ENCODE measurements at places on chromosomes 2 and 18.

GRCh38 chr2:157761520-157761919 is 114.6 kb downstream of the ACVR1 start:
- no peak overlapping the region for H3K27ac ChIP-seq
- no peaks in the 10 kb centered on the region for H3K27me3 ChIP-seq
- no peaks in the 10 kb centered on the region for H3K4me1 ChIP-seq
- H3K36me3 ChIP-seq: peaks cover 70% of the 10 kb centered on the region
- DNase-seq: no peak

GRCh38 chr2:84946204-84947009 is 24.6 kb upstream of the KCMF1 start:
- peaks cover 43% of the 10 kb centered on the region for H3K36me3 ChIP-seq
- peak overlapping the region; percentile 93 for H3K27ac ChIP-seq
- no peaks in the 10 kb centered on the region for H3K27me3 ChIP-seq
- H3K4me1 ChIP-seq: peaks cover 44% of the 10 kb centered on the region
- H3K4me3 ChIP-seq: peak overlapping the region; percentile 50

DNA sequence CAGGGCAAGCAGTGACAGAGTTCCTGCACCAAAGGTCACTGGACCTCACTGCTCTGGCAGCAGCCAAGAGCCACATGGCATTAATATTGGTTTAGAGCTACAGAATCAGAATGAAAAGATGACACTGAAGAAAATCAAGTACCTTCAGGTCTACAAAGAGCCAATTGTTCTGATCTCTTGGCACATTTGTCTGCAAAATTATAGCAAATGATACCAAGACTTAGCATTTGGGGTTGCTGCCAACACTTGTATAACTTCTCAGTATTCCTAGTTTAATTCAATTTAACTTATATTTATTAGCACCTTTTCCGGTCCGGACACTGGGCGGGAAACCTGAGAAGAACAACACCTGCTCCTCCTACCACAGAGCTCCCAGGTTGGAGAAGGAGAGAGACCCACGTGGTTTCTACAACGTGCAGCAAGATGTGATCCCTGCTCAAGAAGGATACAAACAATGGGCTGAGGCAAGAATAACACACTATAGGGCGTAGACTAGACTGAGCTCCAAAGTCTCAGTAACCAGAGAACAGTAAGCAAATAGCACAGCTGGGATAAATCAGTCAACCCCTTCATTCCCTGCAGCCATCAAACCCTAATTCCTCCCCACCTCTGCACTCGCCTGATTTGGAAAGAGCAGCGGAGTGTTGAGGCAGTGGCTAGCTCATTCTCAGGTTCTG is 2.4 kb downstream of the LRRC30 start:
- no peaks in the 10 kb centered on the region for H3K4me1 ChIP-seq
- no peak overlapping the region for H3K27ac ChIP-seq
- no peak for DNase-seq
- no peak overlapping the region for H3K4me3 ChIP-seq
- H3K27me3 ChIP-seq: no peaks in the 10 kb centered on the region

- H3K4me1 ChIP-seq: no peaks in the 10 kb centered on the region
- DNase-seq: no peak
- H3K36me3 ChIP-seq: no peaks in the 10 kb centered on the region
- no peak overlapping the region for H3K4me3 ChIP-seq
- H3K27me3 ChIP-seq: no peaks in the 10 kb centered on the region
Observed at GRCh38 chr2:16281451-16282335, 341.3 kb downstream of the MYCN start.

GRCh38 chr2:176133389-176133788 is 3.9 kb downstream of the HOXD8 start:
- H3K36me3 ChIP-seq: peaks cover 1% of the 10 kb centered on the region
- H3K27me3 ChIP-seq: peaks cover 85% of the 10 kb centered on the region
- H3K27ac ChIP-seq: no peak overlapping the region
- H3K4me3 ChIP-seq: no peak overlapping the region
- DNase-seq: no peak

DNA sequence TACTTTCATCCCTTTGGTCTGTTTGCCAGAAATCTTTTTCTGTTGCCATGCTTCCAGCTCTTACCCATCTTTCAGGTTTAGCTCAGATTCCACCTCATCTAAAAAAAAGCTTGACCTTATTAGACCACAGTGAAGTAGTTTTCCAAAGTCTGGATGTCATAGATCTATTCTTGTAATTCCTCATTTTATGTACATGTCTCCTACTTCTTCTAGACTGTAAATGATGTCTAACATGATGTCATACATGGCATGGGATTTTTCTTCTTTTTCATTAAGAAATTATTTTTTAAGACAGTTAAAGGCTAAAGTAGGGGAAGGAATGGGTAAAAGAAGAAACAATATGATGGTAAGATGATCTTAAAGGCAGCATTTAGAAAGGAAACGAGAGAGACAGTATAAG is 11.3 kb downstream of the GLS start:
- no peak overlapping the region for H3K4me3 ChIP-seq
- peaks cover 33% of the 10 kb centered on the region for H3K36me3 ChIP-seq
- no peak for DNase-seq
- no peak overlapping the region for H3K27ac ChIP-seq
- no peaks in the 10 kb centered on the region for H3K27me3 ChIP-seq
- peaks cover 53% of the 10 kb centered on the region for H3K4me1 ChIP-seq

GRCh38 chr2:58006952-58007284 is 39.7 kb upstream of the VRK2 start:
- no peaks in the 10 kb centered on the region for H3K27me3 ChIP-seq
- no peaks in the 10 kb centered on the region for H3K36me3 ChIP-seq
- DNase-seq: no peak
- no peak overlapping the region for H3K4me3 ChIP-seq
- no peak overlapping the region for H3K27ac ChIP-seq

- DNase-seq: no peak
- H3K4me3 ChIP-seq: peak overlapping the region; percentile 86
- peaks cover 34% of the 10 kb centered on the region for H3K4me1 ChIP-seq
- no peaks in the 10 kb centered on the region for H3K27me3 ChIP-seq
- H3K27ac ChIP-seq: peak overlapping the region; percentile 96
Observed at GRCh38 chr18:77134611-77135010, 2.0 kb upstream of the MBP start.

GRCh38 chr2:129748250-129748649 is 231.2 kb upstream of the RAB6C start:
- no peaks in the 10 kb centered on the region for H3K4me1 ChIP-seq
- H3K36me3 ChIP-seq: no peaks in the 10 kb centered on the region
- no peak overlapping the region for H3K27ac ChIP-seq

GRCh38 chr18:58363767-58364540 is 264.9 kb downstream of the ALPK2 start:
- DNase-seq: no peak
- no peak overlapping the region for H3K4me3 ChIP-seq
- no peak overlapping the region for H3K27ac ChIP-seq
- H3K36me3 ChIP-seq: no peaks in the 10 kb centered on the region
- H3K27me3 ChIP-seq: peaks cover 8% of the 10 kb centered on the region
- H3K4me1 ChIP-seq: no peaks in the 10 kb centered on the region

DNA sequence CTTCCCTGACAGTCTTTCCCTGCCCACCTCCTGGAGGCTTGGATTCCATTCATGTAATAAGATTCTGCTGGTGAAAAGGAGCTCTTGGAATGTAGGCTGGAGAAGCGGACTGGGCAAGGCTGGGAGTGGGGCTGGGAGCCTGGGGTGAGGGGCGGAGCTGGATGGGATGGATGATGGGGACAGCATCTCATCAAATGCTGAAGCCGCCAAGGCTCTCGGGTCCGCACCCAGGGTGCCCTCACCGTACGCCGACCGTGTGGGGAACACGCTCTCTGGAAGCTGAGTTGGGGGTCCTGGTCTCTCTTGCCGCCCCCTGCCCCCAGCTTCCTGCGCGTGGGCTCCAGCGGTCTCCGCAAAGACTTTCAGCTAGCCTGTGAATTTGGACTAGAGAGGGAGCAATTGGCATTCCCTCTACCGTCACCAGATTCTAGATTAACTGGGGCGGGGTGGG is 9.1 kb downstream of the RAX start:
- DNase-seq: no peak
- H3K36me3 ChIP-seq: peaks cover 1% of the 10 kb centered on the region
- H3K4me3 ChIP-seq: no peak overlapping the region
- no peak overlapping the region for H3K27ac ChIP-seq

GRCh38 chr18:63186520-63187222 is 132.9 kb downstream of the BCL2 start:
- DNase-seq: no peak
- no peaks in the 10 kb centered on the region for H3K27me3 ChIP-seq
- H3K27ac ChIP-seq: peak overlapping the region; percentile 8

DNA sequence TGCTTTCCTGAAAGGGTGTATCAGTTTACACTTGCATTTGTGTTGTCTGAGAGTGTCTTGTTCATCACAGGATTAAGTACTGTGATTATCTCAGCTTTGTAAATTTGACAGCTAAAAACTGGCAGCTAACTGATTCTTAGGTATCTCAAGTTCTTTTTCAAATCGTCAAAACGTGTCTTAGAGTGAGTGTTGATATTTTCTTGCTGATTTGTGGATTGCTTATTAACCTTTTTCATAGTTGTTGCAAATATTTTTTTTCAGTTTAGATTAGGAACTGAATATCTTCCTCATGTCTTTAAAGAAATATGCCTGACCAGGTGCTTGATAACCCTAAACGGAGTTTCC is 41.9 kb downstream of the LRRFIP1 start:
- DNase-seq: no peak
- peaks cover 15% of the 10 kb centered on the region for H3K27me3 ChIP-seq
- peaks cover 20% of the 10 kb centered on the region for H3K4me1 ChIP-seq
- H3K4me3 ChIP-seq: no peak overlapping the region

GRCh38 chr2:43068041-43068533 is 158.3 kb downstream of the ZFP36L2 start:
- H3K4me3 ChIP-seq: no peak overlapping the region
- H3K27ac ChIP-seq: no peak overlapping the region
- H3K4me1 ChIP-seq: no peaks in the 10 kb centered on the region

GRCh38 chr2:46197672-46198071 is 99.5 kb upstream of the EPAS1 start:
- H3K4me1 ChIP-seq: peaks cover 40% of the 10 kb centered on the region
- DNase-seq: no peak
- no peak overlapping the region for H3K4me3 ChIP-seq
- H3K27me3 ChIP-seq: no peaks in the 10 kb centered on the region

All from T-helper 2 cell treated with Interferon-gamma antibody and Interleukin-4, amounts not matched to agents 5 μg/mL and 100 μg/mL, for 36 hours (primary cell).